ENCODE measurements at places on chromosomes 3 and 15.

DNA sequence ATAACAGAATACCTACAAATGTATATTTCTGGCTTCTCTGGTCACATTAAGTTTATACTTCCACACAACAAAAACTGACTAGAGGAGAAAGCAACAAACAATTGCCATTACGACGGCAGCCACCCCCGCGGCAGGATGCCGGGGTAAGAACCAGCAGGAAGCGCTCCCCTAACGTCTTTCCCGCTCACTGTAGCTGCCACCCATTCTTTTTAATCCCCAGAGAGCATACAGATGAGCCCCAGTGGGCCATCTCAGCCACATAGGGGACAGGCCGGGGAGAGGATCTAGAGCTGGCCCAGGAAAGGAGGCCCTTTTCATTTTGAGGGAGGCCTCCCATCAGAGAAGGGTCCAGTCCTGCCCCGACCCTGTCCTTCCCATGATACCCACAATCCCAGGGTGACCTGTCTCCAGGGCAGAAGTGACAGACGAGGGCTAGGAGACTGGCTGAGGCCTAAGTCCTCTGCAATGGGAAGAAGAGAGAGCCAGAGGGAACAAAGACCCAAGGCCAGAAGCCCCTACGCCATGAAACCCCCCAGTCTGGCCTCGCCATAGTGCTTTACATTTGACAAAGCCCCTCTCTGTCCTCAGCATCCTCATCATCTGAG lies 3.6 kb upstream of the CALML4 start:
- peak; percentile 39 for DNase-seq

DNA sequence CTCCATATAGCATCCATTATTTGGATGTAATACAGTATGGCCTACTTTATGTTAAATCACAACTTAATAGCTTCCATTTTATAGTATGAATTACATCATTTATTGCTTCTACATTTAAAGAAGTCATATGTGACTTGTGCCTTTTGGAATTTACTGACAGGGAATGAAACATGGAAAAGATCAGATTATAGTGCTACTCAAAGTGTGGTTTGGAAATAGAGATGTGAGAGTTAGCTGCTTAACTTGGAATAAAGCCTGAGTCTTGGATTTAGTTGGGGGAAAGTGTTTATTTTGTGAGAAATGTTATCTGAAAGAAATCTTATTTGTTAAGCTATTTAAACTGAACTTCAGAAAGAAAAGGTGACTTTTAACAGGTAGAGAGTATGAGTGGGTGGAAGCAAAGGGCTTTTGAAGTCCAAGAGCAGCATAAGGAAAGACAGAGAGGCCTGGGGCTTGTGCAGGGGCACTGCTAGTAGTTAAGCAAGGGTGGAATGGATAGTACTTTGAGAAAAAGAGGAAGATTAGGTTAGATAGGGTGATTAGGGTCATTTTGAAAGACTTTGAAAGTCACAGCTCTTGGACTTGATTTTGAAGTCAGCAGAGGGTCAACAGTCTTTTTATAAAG lies 60.5 kb downstream of the SLMAP start:
- no peak for DNase-seq

- DNase-seq, result no peak
Measured at GRCh38 chr3:94673876-94674275, 611.0 kb downstream of the NSUN3 start.

DNA sequence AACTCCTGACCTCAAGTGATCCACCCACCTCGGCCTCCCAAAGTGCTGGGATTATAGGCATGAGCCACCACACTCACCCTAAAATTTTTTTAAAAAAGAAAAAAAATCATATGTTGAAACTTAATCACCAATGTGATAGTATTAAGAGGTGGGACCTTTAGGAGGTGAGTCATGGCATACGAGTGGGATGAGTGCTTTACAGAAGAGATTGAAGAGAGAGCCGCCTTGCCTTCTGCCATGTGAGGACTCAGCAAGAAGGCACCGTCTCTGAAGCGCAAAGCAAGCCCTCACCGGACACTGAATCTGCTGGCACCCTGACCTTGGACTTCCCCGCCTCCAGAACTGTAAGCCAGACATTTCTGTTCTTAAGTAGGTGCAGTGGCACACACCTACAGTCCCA lies 5.5 kb downstream of the ARPIN start:
- no peak for DNase-seq

All from left lobe of liver (tissue), 2 donors.